ENCODE measurements at places on chromosomes 11 and 22.

DNA sequence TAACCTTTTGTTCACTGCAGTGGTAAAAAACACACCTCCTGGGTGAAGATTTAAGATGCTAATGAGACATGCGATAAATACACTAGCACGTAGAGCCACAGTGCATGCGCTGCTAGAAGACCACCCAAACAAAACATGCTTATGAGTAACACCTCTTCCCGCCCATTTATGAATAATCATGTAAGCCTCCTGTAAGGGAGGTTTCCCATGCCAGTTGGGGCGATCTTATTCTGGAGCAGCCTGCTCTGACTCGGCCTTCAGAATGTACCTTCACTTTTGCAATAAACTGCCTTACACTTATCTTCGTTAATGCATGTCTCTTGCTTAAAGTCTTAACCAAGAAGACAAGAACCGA is 18.1 kb upstream of the SCARF2 start:
- DNase-seq, result no peak

DNA sequence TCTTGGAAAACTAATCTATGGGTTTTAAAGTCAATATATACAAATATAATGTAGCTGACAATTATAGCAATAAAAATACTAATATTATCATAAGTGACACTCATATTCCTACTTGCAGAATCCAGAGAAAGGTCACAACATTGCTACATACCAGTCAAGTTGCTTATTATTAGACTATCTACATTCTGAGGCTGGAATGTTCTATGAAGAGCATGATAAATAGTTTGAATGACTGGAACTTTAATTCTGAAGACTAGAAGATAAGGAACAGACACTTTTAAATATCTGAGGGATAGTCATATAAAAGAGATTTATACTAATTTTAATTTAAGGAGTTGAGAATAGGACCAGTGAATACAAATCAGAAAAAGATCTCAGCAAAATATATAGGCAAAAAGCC is 146.0 kb downstream of the GUCY1A2 start:
- no peak for DNase-seq

- DNase-seq, result no peak
Measured at GRCh38 chr22:45216133-45217003, 24.3 kb downstream of the KIAA0930 start.

DNA sequence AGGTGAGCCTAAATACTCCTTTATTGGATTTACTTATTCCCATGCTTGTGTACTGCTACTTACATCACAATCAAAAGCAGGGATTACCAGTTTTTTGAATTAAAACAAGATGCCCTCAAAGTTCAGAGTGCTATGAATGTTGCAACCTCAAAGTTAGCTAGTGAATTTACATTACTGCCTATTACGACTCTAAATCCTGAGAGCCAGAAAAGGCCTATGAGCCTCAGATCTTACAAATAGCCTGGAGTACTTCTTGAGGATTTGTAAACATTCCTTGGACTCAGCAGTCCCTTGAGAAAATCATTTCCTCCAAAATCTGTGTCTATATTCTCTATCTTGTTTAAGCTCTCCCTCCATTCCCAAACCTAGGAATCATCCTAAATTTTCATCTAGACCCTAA is 25.5 kb downstream of the CHORDC1 start:
- DNase-seq, result no peak

- no peak for DNase-seq
Measured at GRCh38 chr11:45048870-45049691, 97.4 kb upstream of the PRDM11 start.

DNA sequence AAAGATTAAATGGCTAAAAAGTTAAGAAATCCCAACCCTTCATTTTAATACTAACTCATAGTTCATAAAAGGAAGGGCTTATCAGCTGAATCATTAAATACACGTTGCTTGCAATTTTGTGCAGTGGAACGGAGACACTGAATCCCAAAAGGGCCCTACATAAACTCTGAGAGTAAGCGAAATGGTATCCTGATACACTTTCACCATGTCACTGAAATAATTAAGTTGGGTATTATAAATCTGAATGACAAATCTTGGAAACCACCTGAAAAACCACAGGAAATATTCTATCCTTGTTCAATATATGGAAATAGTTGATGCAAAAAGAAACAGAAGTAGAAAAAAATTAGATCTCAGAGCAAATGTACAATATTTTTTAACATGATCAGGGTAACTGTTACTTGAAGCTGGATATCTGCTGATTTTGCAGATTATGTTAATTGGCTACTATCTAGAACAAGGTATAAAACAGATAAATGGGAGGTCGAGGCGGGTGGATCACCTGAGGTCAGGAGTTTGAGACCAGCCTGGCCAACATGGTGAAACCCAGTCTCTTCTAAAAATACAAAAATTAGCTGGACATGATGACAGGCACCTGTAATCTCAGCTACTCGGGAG is 55.1 kb downstream of the MAML2 start:
- no peak for DNase-seq

GRCh38 chr11:6911948-6912347 is 8.9 kb upstream of the OR2D3 start:
- DNase-seq, result no peak

- DNase-seq, result peak; percentile 91
Measured at GRCh38 chr22:35582861-35583670, 34.1 kb downstream of the MB start.

- no peak for DNase-seq
Measured at GRCh38 chr22:31915586-31915985, 28.7 kb upstream of the YWHAH start.

DNA sequence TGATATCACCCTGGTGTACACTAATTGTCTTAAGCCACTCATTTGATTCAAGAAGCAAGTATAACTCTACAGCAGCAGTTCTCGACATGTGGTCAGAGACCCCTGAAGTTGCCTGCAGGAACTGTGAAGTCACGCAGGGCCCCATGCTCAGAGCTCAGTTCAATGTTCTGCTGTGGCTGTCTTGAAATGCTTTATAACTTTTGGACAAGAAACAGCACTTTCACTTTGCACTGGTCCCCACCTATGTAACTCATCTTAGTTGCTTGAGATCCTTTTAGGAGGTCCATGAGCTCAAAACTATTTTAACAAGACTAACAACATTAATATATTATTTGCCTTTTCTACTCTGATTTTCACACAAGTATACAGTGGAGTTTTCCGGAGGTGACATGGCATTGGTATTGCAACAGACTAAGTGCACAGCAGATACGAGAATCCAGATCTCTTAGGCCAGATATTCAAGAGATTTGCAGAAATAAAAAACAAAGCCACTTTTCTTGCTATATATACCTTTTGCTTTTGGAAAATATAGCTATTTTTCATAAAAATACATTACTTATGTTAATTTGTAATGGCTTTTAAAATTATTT is 64.8 kb downstream of the PRR5L start:
- no peak for DNase-seq

DNA sequence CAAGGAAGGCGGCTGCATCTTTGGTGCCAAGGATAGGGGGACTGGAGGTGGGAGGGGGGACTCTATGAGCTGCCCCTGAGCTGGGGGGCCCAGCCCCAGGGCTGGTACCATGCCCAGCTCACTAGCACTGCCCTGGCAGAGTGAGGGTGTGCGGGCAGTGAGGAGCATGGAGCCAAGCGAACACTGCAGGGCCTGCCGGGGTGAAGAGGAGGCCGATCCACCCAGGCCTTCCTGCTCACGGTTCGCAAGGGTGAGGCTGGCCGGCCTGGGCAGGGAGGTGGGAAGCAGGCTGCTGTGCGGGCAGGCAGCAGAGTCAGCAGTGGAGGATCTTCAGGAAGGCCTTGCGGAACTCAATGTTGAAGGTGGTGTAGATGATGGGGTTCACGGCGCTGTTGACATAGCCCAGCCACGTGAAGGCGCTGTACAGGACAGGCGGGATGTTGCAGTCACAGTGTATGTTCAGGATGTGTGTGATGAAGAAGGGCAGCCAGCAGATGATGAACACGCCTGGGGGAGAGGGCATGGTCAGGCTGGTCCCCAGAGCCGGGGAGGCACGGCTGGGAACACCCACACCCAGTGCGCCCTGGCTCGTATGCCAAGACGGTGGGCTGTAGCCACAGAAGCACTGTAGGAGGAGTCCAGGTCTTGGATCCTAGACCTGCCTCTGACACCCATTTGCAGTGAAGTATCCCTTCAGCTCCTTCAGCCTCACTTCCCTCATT is 23.0 kb downstream of the ANKK1 start:
- no peak for DNase-seq

DNA sequence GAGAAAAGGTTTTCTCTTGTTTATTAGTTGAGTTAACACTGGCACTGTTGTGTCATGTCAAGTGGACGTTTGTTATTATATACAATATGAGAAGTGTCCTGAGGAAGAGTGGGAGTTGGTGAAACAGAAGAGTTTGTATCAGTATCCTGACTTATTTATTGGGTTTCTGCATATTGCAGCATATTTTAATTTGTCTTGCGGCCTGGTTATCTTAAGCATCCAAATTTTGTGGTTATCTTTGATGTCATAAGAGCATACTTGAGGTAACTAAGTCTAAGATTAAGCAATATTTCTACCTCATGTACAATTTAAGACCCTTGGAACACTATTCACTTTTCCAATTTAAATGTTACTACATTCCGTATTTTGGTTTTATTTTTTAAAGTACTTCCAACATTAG is 103.5 kb downstream of the DDX10 start:
- no peak for DNase-seq

DNA sequence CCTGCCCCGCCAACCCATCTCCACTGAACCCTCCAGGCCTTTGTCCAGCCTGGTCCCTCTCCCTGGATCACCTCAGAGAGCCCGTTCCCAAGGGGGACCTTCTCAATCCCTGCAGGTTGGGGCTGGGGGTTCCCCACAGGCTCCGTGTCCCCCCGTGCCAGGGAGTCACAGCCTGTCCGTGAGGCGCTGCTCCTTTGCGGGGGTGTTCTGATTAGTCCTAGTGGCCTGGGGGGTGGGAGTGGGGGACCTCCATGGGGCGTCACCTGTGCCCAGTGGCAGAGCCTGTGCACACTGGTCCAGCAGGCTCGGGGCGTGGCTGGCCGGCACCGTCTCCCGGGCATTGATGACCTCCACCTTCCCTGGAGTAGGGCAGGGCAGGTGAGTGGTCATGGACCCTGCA is 11.6 kb downstream of the GGT5 start:
- no peak for DNase-seq

GRCh38 chr22:42967933-42968332 is 47.0 kb downstream of the PACSIN2 start:
- DNase-seq, result no peak

DNA sequence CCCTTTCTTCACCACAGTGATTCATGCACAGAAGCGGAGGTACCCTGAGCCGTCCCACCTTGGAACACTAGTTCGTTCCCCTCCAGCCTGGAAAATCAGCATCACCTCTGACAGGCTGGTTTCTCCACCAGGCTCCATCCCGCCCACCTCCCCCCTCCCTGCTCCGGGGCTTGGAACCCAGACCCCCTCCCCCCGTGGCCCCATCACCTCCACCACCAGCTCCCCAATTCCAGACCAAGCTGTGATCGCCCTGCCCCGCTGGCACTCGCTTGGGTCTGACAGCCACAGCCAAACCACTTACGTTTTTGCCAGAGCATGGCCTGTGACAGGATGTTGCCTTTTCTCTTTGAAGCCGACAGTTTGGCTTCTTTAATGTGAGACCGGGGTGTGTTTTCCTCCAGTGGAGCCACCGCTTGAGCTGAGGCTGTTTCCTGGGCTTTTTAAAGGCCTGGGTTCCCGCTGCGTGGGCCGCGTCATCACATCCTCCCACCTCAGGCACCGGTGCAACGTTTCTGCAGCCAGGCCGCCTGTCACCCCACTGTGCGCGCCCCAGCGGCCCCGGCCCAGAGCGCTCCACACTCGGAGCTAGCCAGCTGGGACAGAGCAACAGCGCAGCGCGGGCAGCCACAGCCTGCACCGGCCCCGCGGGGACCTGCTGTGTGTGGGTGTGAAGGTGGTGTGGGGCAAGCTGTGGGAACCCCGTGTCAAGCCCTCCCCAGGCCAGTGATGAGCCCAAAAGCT is at the start of gene POU2AF1:
POU2AF1 (minus strand) TSS at position 415 of the 741 bp plus-strand sequence; CDS start at position 317, 98 bp downstream.
- DNase-seq, result no peak

- DNase-seq, result no peak
Measured at GRCh38 chr11:15589070-15589626, 474.4 kb downstream of the INSC start.

DNA sequence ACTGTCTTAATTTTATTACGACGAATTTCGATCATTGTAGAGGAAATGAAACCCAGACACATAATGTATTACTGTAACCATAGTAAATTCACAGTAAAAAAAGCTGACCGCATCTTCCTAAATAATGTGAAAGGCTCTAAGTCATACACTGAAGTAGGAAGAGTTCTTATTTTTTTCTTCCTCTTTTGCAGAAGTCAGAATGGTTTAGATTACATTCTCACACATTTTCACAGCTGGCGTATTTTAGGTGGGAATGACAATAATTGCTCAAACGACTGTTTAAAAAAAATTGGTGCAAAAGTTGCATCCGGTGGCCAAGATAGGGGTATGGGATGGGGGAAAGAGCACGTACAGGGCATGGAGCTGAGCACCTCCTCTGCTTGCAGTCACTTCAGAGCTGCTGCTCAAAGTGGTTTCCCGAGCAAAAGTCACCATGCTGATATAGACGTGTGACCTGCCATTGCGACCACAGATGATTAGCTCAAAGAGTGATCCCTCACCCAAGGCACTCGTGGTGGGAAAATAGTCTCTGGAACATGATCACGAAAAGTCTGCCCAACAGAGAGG is 35.3 kb downstream of the MMP13 start:
- no peak for DNase-seq

DNA sequence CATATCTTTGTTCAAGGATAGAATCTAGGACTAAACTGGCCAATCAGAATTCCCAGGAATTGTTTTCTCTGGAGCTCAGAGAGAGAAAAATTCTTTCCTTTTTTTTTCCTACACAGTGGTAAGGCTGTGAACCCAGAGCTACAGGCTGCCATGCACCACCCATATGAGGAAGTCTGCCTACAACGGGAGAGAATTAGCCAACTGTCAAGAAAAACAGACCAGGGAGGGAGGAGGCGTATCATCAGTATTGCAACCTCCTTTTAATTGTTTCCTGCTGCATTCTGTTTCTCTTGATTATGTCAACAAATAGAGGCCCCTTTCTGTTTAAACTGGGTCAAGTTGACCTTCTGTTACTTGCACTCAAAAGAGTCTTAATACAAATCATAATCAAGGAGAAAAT is 176.5 kb upstream of the UBASH3B start:
- DNase-seq, result no peak

- no peak for DNase-seq
Measured at GRCh38 chr11:93481696-93482095, 61.5 kb downstream of the SMCO4 start.

- DNase-seq, result no peak
Measured at GRCh38 chr11:95647871-95648270, 141.7 kb downstream of the FAM76B start.

DNA sequence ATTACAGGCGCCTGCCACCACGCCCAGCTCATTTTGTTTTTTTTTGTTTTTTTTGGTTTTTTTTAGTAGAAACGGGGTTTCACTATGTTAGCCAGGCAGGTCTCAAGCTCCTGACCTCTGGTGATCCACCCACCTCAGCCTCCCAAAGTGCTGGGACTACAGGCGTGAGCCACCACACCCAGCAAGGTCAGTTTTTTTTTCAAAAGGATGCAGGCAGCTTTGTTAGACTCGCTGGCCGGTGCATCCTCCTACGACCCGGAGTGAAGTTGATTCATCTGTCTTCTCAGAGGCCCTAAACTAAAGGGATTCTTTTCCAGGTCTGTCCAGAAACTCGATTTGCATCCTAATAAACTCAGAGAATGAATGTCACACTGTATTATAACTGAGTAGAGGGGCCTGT is 182.3 kb downstream of the DBX1 start:
- no peak for DNase-seq

Data from HEK293T (cell line).